ENCODE measurements at places on chromosomes 1 and 21.

- DNase-seq = no peak
Observed at GRCh38 chr1:244341455-244342450, 110.0 kb downstream of the ADSS2 start.

DNA sequence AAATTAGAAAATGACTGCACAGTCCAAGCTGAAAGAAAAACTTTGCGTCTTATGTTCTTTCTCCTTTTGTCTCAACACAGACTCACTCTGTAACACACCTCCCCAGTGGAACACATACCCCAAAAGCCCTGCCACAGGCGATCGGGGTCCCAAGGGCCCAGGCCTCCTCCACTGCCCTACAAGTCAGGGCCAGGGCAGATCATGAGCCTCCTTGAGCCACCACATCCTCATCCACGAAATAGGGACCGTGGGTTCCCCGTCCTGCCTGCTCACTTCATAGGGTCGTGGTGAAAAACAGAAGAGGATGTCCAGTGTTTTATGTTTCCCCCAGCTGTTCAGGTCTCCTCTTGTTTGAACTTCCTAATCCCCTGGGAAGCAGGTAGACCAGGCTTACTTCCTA lies 116.7 kb downstream of the KCNN3 start:
- no peak for DNase-seq

DNA sequence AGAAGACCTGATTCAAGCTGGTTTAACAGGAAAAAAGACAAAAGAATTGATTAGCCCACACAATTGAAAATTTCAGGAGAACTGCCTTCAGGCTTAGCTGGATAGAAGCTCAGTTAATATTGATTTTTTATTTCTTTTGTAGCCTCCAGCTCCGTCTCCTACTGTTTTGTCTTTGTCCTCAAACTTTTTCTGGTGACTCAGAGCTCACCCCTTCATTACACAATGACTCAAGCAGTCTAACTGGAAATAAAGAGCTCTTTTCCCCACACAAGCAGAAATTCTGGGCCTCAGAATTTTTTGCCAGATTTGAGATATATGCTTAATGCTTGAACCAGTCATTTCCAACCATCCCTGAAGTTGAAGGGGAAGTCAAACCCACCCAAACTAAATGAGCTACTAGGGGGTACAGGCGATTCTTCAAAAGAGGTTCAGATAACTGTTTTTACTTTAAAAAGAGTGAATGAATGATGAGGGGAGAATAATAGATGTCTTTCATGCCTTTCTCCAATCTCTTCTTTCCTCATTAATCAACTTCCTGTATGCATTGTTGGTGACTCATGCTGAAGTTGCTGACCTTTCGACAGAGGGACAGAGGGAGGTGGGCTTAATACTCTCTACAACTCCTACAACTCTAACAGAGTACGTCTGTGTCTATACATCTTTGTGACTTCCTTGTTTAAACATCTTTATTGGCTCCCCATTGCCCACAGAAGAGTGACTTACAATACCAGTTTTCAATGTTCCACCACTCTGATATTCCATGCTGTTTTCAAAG lies 6.2 kb upstream of the ACP6 start:
- no peak for DNase-seq

DNA sequence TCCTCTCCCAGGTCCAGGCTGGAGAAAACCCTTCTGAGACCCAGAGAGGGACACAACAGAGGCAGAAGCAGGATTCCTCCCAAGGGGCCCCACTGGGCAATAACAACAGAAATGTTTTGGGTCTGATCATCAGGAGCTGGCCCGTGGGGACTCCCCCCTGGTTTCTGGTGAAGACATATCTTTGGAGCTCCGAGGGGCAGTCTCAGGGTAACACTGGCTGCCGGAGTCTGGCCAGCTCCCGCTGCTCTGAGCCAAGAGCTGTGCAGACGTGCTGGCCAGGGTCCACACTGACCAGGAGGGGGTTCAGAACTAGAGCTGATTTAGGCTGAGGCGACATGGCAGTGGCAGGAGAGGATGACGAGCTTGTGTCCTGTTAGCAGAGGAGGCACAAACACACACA lies 13.1 kb downstream of the ECE1 start:
- no peak for DNase-seq

DNA sequence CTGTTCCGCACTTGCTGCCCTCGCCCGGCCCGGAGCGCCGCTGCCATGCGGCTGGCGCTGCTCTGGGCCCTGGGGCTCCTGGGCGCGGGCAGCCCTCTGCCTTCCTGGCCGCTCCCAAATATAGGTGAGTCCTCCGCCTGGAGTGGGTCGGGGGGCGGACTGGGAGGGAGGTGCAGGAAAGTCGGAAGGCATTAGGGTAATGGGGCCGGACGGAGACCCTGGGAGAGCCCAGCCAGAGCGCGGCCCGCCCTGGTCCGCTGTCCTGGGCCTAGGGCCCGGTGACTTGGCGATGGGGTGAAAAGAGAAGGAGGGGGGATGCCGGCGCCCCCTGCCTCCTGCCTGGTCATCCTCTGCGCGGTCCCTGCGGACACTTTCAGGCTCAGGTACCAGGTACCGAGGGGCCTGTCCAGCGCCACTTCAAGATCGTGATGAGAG lies 243 bp downstream of the ADAM15 start:
- DNase-seq = no peak

- no peak for DNase-seq
Observed at GRCh38 chr1:164576291-164577271, 17.6 kb downstream of the PBX1 start.

DNA sequence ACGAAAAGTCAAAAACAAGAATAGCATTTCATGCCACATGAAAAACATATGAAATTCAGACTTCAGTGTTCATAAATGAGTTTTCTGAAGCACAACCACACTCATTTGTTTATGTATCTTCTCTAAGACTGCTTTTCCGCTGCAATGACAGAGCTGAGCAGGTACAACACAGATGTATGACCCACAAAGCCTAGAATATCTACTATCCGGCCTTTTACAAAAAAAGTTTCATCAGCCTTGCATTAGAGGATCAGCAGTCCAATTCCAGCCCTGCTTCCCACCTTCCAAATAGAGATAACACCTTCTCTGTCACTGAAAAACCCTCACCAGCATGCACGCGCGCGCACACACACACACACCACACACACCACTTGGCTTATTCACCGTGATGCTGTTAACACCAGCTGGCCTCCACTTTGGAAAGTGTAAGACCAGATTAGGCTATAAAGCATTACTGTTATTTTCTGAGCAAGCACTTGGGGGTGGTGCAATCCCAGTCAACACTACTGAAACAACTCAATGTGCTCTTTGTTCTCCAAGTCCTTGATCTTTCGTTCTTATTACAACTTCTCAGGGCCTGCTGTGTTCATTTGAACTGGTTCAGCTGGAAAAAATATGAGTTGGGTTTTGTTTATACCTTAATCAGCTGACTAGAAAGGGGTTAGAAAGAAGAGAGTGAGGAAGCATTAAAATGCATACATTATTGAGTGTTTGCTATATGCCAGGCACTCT lies 90.0 kb downstream of the GLUL start:
- DNase-seq = no peak

GRCh38 chr1:206905295-206906164 lies 8.3 kb downstream of the IL24 start:
- no peak for DNase-seq

- DNase-seq = no peak
Observed at GRCh38 chr1:6412896-6413295, 6.8 kb downstream of the HES2 start.

DNA sequence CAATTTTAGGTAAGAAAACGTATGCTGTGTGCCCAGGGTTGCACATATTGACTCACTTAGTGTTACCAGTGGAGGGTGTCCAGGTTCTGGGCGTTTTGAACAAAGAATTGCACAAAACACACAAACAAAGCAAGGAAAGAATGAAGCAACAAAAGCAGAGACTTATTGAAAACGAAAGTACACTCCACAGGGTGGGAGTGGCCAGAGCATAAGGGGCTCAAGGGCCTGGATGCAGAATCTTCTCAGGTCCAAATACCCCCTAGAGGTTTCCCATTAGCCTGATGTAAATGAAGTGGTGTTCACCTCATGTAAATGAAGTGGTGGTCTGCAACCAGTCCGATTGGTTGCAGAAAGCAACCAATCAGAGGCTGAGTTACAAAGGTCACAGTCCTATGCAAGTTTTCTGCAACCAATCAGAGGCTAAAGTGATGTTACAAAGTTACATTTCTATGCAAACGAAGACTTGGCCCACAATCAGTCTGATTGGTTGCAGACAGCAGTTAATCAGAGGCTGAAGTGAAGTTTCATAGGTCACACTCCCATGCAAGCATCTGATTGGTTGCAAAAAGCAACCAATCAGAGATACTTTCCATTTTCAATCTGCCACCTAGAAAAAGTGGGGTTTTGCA lies 228.3 kb downstream of the ST6GALNAC3 start:
- DNase-seq = no peak

DNA sequence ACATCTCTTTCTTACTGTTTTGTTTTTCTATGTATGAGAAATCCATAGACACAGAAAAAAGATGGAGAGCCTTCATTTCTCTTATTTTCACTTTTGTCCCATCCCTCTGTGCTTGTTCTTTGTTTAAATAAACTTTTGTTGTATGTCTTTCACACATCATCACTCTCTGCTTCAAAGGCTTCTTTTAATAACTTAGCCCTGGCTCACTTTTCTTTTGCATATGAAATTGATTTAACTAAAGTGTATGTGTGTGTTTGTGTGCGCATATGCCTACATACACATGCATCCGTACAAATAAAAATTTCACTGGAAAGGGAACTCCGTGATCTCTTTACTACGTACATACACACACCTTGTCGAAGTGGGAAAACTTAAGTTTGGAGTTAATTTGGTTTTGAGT lies 168.6 kb downstream of the NFIA start:
- no peak for DNase-seq

DNA sequence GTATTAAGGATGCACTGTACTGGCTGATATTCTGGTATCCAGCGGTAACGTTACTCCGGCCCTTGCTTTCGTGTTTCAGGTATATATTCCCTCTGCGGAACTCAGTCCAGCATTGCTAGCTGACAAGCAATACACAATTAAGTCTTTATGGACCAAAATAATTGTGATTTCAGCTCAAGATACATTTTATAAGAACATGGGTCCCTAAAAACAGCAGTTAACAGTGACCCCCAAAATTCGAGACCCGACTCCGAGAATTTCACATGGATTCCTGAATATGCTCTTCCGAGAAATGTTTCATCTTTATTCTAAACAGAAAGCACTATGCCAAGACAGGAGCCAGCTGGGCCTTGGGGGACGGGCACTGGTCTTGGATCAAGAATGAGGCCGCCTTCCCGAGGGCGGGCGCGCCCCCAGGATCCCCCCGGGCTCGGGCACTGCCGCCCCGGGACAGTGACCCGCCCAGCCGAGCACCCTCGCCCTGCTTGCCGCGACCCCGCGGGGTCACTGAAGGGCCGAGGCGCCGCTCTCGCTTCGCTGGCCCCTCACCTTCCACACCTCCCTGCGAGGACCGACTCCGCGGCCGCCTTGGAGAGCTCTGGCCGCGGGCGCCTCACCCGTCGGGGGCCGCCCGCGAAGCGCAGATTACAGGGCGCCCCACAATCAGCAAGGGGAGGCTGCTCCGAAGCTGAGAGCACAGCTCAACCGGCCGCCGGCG lies 610 bp downstream of the SCYL3 start:
- no peak for DNase-seq
